ENCODE measurements at places on chromosomes 5 and 9.

GRCh38 chr5:17727098-17727497 lies 92.8 kb downstream of the TAF11L14 start:
- H3K27me3 ChIP-seq: no peaks in the 10 kb centered on the region
- DNase-seq: no peak
- no peaks in the 10 kb centered on the region for H3K36me3 ChIP-seq
- H3K27ac ChIP-seq: no peak overlapping the region
- no peak overlapping the region for H3K4me3 ChIP-seq

DNA sequence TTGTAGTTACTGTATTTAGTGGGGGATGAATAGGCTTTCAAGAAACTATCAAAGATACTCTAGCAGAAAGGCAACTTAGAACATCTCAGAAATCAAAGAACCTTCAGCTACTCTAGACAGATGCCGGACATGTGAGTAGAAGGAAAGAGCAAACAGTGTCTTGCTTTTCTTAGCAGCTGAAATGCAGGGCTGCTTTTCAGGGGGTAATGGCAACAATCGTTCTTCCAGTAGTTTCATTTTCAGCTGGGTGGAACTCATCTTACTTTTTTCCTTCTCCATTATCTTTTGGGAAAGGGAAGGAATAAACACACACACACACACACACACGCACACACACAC lies 281.6 kb downstream of the CRB2 start:
- H3K27me3 ChIP-seq: no peaks in the 10 kb centered on the region
- H3K4me1 ChIP-seq: peaks cover 29% of the 10 kb centered on the region
- DNase-seq: no peak
- peak overlapping the region; percentile 87 for H3K27ac ChIP-seq
- H3K36me3 ChIP-seq: peaks cover 8% of the 10 kb centered on the region

GRCh38 chr5:644509-644908 lies 32.4 kb downstream of the CEP72 start:
- H3K27me3 ChIP-seq: no peaks in the 10 kb centered on the region
- peaks cover 11% of the 10 kb centered on the region for H3K36me3 ChIP-seq
- H3K4me3 ChIP-seq: no peak overlapping the region
- no peak for DNase-seq

GRCh38 chr5:106755789-106756188 lies 914.9 kb downstream of the EFNA5 start:
- H3K4me3 ChIP-seq: no peak overlapping the region
- H3K27me3 ChIP-seq: no peaks in the 10 kb centered on the region
- H3K27ac ChIP-seq: no peak overlapping the region
- no peaks in the 10 kb centered on the region for H3K36me3 ChIP-seq
- DNase-seq: no peak

- peaks cover 25% of the 10 kb centered on the region for H3K27me3 ChIP-seq
- H3K4me1 ChIP-seq: no peaks in the 10 kb centered on the region
- no peak overlapping the region for H3K27ac ChIP-seq
- H3K4me3 ChIP-seq: no peak overlapping the region
- DNase-seq: no peak
These were observed 118.9 kb upstream of the ELL2 start for GRCh38 chr5:96080557-96080956.

- no peak overlapping the region for H3K4me3 ChIP-seq
- H3K4me1 ChIP-seq: peaks cover 19% of the 10 kb centered on the region
- H3K27ac ChIP-seq: no peak overlapping the region
- H3K36me3 ChIP-seq: peaks cover 1% of the 10 kb centered on the region
- DNase-seq: no peak
These were observed 14.4 kb downstream of the POLK start for GRCh38 chr5:75526070-75526469.

All from central memory CD8-positive, alpha-beta T cell (primary cell).